ENCODE measurements at places on chromosomes 5 and 9.

- H3K27ac ChIP-seq = no peak overlapping the region
- no peak for DNase-seq
- no peak overlapping the region for H3K4me3 ChIP-seq
- no peaks in the 10 kb centered on the region for H3K36me3 ChIP-seq
- no peaks in the 10 kb centered on the region for H3K27me3 ChIP-seq
Measured at GRCh38 chr5:69512740-69513260, 20.2 kb downstream of the OCLN start.

DNA sequence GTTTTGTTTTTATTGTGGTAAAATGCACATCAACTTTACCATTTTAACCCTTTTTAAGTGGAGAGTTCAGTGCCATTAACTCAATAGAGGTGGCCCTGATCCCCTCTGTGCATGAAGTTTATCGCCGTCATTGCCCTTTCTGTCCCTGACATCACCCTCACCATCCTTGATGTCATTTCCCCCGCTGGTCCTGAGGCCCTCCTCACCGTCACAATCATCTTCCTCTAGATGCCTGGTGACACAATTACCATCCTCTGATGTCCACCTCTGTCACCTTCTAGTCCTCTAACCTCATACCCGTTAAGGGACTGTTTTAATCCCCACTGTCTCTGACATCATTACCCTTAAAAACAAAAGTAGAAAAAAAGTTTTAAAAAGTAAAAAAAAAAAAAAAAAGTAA, 112.5 kb upstream of the TBC1D2 start:
- H3K4me3 ChIP-seq = no peak overlapping the region
- H3K4me1 ChIP-seq = no peaks in the 10 kb centered on the region
- H3K36me3 ChIP-seq = no peaks in the 10 kb centered on the region
- no peak overlapping the region for H3K27ac ChIP-seq

DNA sequence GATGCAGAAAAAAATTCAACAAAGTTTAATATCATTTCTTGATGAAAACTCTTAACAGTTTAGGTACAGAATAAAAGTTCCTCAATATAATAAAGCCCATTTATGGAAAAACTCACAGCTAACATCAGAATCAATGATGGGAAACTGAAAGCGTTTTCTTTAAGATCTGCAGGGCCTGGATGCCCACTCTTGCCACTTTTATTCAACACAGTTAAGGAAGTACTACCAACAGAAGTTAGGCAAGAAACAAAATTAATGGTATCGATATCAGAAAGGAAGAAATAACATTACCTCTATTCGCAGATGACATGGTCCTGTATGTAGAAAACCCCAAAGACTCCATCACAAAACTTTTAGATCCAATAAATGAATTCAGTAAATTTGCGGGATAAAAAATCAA, 542.4 kb upstream of the RGMB start:
- H3K4me3 ChIP-seq = no peak overlapping the region
- no peak overlapping the region for H3K27ac ChIP-seq
- H3K27me3 ChIP-seq = no peaks in the 10 kb centered on the region
- H3K36me3 ChIP-seq = no peaks in the 10 kb centered on the region
- no peaks in the 10 kb centered on the region for H3K4me1 ChIP-seq
- no peak for DNase-seq

GRCh38 chr9:34570376-34570775, 19.1 kb downstream of the CNTFR start:
- H3K27ac ChIP-seq = no peak overlapping the region
- peaks cover 6% of the 10 kb centered on the region for H3K27me3 ChIP-seq
- H3K4me1 ChIP-seq = no peaks in the 10 kb centered on the region
- H3K4me3 ChIP-seq = no peak overlapping the region
- DNase-seq = no peak

DNA sequence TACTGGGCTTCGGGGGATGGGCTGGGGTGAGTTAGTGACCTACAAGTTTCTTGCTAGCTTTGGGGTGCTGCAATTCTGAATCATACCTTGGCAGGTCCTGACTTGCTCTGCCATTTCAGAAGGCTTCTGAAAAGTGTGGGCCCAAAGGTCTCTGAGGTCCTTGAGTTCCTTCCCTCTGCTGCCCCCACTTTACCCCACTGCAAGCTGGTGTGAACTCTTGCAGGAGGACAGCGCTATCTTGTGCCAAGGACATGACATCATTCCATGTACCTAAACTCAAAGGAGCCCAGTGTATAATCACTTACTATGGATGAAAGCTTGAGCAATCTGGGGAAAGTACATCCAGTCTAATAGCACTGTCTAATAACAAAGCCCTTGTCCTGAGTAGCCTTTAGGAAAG, 157.4 kb downstream of the RMI1 start:
- no peak overlapping the region for H3K27ac ChIP-seq
- peaks cover 10% of the 10 kb centered on the region for H3K4me1 ChIP-seq
- no peaks in the 10 kb centered on the region for H3K27me3 ChIP-seq

Measured in thoracic aorta (tissue), 2 donors.